Posterior cingulate gyrus (tissue), 11 donors: ENCODE measurements at places on chromosomes 7 and 10.

GRCh38 chr7:151936207-151936606 is 20.0 kb upstream of the GALNTL5 start:
- no peak for DNase-seq

- no peak for DNase-seq
Measured at GRCh38 chr7:92731335-92732063, 104.9 kb downstream of the CDK6 start.

DNA sequence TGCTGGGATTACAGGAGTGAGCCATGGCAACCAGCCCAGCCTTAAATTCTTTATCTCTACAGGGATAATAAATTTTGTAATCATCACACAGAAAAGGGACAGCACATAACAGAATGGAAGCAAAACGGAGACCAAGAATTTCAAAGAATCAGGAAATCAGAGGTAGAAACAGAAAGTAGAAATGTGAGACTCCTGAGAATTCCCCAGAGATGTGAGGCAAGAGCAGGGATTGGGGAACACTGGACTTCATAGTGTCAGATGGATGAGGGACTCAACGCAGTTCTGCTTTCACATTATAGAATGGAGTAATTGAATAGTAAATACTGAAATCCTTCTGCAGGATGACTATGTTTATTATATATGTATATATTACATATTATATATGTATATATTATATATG is 52.5 kb upstream of the MPP7 start:
- DNase-seq = no peak

DNA sequence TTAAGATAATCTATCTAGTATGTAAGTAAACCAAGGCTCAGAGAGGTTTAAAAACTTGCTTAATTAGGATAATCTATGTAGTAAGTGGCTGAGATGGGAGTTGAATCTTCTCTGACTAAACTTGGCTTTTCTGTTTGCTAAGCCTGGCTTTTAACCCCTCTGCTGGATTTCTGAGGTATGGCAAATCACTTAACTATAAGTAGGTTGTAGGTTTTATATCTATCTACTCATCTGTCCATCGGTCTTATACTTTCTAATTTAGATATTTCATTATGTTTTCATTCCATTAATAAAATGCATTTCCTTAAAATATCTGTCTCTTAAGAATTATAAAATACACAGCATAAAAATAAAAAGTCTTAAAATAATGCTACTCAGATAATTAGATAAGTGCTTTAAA is 59.4 kb downstream of the ST7 start:
- DNase-seq = no peak

- DNase-seq = no peak
Measured at GRCh38 chr10:119754085-119754484, 28.2 kb downstream of the INPP5F start.

DNA sequence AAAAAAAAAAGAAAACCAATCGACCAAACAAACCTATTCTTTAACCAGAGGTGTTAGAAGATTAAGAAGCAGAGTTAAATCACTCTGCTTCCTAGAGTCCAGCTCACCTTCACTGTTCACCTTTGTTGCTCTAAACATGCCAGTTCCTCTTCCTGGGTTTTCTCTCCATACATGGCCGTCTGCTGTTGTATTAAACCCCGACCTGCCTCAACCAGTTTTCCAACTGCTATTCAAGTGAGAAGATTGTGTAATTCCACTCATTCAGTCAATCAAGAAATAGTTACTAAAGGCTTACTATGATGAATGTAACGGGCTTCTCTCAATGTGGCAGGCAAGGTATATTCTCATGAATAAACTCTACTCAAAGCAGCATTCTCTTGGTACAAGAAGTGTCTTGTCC is 8.8 kb downstream of the AASS start:
- DNase-seq = no peak

DNA sequence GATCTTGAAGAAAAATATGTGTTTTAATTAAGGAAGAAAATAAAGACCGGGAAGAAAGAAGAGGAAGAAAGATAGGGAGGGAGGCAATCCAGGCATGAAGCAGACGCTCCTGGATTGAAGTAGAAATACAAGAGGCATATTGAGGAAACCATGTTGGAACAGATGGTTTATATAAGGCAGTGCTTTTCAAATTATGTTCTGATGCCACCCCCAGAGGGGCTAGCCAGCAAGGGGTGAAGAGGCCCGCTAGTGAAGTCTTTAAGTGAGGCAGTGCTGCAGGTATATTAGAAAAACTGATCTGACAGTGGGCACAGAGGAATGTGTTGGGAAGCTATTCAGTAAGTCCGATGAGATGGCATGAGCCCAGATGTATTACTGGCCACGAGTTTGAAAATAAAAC is 40.1 kb downstream of the REEP3 start:
- no peak for DNase-seq

DNA sequence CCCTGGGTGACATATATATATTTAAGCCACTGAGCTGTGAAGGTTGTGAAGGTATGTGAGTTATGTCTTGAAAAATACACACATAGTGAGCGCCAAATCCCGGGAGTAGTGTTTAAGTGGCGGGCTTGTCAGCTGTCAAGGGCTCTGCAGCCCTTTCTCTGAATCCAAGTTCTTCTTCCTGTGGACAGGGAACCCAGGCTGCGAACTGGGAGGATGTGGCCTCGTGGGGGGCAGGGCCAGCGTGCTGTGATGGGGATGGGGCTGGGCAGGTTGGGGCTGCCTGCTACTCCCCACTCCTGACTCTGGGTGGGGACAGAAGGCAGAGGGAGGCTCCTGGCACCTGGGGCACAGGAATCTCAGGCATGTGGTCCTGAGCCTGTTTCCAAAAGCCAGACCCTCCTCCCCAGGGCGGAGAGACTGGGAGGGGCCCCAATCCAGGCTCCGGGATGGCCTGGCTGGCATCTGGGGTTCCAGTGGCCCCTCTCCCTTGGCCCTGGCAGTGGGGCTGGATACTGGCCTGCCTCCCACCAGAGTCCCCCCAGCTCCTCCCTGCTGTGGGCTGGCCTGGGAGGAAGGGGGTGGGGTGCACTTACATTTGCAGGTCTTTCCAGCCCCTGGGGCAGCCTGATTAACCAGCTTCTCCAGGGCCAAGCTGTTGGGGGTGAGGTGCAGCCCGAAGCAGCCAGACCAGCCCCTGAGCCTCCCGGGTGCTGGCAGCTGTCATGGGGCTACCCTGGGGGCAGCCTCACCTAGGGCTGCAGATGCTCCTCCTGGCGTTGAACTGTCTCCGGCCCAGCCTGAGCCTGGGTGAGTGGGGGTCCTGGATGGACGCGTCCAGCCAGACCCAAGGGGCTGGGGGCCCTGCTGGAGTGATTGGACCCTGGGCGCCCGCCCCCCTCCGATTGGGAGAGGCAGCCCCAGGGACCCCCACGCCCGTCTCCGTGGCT is at the start of gene UPK3B:
Gene UPK3B, plus strand, starts transcription at position 622 of the 947 bp plus-strand sequence. Its CDS starts 101 bp downstream, at position 723.
- DNase-seq = no peak

DNA sequence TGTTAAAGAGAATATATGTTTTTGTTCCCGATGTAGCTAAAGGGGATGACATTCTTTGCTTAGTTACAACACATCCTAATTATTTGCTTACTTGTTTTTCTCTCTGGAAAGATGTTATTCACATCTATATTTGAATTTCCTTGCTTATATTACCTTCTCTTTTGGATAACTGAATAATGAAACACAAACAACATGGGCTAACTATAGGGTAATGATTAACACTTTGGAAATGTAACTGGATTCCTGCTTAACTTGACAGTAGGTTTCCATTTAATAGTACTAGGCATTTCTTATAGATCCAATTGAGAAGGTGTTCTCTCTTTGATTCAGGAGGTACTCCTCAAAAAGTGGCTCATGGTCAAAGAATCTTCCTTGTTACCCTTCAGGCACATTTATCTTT is 141.1 kb downstream of the CCSER2 start:
- DNase-seq = no peak

DNA sequence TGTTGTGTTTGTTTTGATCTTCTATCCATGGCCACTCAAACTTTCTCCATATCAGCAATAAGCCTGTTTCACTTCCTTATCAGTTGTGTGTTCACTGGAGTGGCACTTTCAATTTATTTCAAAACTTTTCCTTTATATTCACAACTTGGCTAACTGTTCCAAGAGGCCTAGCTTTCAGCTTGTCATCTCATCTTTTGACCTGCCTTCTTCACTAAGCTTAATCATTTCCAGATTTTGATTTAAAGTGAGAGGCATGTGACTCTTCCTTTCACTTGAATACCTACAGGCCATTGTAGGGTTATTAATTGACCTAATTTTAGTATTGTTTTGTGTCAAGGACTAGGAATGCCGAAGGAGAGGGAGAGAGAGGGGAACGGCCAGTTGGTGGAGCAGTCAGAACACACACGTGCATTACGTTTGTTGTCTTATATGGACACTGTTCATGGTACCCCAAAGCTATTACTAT is 5.5 kb upstream of the GNAT3 start:
- no peak for DNase-seq

- no peak for DNase-seq
Measured at GRCh38 chr10:759898-760477, 70.5 kb upstream of the DIP2C start.

DNA sequence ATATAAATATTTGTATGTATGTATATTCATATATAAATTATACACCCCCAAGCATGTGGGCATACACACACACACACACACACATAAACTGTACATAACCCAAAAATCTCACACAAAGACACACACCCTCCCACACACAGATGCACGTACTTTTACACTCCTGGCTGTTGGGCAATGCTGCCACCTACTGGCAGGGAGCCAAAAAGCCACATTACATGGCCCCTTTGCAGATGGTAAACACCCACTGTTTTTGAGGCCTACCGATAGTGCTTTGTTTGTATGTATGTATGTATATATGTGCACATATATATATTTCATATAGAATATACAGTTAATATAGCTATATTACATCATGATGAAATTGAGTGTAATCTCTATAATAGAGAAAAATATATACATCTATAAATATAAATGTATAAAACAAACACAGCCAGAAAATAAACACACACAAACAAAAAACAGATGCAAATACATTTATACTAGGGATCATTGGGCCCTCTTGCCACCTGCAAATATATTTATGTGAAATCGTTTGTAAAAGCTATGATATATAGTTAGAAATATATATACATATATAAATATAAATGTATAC is 120.1 kb upstream of the ACBD5 start:
- DNase-seq = peak; percentile 70

GRCh38 chr10:48400850-48401220 is 94.4 kb downstream of the MAPK8 start:
- no peak for DNase-seq

DNA sequence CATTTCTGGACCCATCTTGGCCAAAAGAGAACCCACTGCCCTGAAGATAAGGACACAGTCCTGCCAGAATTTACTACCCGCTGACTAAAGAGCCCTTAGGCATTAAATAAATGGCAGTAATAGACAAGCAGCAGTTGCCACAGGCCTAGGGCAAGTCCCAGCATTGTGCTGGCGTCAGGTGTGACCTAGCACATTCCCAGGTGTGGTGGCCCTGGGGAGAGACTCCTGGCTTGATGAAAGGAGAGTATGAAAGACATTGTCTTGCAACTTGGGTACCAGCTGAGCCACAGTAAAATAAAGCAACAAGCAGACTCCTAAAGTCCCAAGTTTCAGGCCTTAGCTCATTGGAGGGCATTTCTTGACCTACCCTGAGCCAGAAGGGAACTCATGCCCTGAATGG is 715.7 kb upstream of the SORCS1 start:
- no peak for DNase-seq

- no peak for DNase-seq
Measured at GRCh38 chr7:94300176-94300835, 94.4 kb upstream of the COL1A2 start.

- no peak for DNase-seq
Measured at GRCh38 chr7:139118805-139119485, 9.4 kb upstream of the ZC3HAV1 start.

DNA sequence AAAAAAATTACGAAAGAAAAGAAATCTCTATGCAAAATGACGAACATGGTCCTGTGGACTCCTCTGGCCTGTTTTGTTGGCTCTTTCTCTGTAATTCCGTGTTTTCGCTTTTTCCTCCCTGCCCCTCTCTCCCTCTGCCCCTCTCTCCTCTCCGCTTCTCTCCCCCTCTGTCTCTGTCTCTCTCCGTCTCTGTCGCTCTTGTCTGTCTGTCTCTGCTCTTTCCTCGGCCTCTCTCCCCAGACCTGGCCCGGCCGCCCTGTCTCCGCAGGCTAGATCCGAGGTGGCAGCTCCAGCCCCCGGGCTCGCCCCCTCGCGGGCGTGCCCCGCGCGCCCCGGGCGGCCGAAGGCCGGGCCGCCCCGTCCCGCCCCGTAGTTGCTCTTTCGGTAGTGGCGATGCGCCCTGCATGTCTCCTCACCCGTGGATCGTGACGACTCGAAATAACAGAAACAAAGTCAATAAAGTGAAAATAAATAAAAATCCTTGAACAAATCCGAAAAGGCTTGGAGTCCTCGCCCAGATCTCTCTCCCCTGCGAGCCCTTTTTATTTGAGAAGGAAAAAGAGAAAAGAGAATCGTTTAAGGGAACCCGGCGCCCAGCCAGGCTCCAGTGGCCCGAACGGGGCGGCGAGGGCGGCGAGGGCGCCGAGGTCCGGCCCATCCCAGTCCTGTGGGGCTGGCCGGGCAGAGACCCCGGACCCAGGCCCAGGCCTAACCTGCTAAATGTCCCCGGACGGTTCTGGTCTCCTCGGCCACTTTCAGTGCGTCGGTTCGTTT is 83.5 kb upstream of the SLF2 start:
- no peak for DNase-seq

- no peak for DNase-seq
Measured at GRCh38 chr7:112596981-112597380, 116.2 kb downstream of the LSMEM1 start.

DNA sequence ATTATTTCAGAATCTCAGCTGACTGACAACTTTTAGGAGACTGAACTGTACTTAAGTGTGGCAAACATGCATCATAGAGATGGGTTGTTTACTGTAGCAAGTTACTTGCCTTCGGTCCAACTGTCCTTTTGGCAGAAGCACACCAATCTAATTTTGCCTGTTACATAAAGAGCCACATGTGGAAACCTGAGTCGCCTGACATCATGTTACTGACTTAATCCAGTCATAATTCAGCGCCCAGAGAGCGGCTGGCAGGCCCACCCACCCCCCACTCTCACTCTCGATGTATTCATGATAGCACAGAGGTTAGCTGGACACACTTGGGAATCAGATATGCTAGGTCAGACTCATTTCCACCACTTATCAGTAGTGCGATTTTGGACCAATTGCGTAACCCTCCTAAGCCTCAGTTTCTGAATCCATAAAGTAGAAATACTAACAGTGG is 57.3 kb upstream of the CAPZA2 start:
- no peak for DNase-seq

- DNase-seq = no peak
Measured at GRCh38 chr10:87761892-87762291, 56.1 kb downstream of the ATAD1 start.

- no peak for DNase-seq
Measured at GRCh38 chr10:28892818-28893547, 215.7 kb downstream of the BAMBI start.

- no peak for DNase-seq
Measured at GRCh38 chr7:24703296-24703695, 54.0 kb downstream of the GSDME start.
